ENCODE measurements at places on chromosomes 2 and 18.

DNA sequence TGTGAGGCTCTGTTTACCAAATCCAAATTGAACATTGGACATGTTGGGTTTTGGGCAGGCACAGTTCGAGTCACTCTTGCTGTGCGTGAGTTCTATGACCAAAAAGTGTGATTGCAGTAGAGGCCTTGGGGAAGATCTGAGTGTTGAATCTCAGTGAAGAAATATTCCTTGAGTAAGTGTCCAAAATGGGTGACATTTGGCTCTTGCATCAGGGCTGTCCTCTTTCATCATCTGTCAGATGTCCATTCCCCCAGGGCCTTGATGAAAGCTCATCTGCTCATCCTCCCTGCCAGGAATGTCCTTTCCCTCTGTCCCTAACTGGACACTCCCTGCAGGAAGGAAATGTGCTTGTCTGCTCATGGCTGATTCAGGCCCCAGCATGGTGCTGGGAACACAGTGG lies 6.4 kb upstream of the SFTPB start:
- no peak for DNase-seq

DNA sequence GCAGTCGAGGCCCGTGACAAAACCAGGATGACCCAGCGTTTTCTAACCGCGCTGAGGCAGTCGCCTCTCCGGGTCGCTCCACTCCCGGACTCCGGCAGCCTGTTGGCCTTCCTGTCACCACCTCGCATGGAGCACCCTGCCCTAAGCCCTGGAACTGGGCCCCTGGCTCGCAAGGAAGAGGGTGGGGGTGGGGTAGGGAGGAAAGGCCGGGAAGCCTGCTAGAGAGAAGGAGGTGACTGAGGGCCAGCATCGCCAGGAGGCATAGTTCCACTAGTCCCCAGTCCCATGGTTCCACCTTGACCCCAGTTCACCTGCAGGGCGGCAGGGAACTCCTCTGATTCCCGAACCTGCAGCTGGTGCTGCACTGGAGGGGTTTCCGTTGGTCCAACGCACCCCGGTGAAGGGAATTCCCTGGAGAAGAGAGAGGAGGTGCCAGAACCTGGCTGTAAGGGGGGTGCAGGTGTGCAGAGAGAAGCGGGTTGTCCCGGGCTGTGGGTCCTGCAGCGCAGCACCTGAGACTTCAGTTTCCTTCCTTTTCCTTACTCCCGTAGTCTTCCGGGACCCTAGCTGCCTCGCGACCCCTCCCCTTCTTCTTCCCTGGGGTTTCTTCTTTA lies 11.8 kb upstream of the EN1 start:
- no peak for DNase-seq

DNA sequence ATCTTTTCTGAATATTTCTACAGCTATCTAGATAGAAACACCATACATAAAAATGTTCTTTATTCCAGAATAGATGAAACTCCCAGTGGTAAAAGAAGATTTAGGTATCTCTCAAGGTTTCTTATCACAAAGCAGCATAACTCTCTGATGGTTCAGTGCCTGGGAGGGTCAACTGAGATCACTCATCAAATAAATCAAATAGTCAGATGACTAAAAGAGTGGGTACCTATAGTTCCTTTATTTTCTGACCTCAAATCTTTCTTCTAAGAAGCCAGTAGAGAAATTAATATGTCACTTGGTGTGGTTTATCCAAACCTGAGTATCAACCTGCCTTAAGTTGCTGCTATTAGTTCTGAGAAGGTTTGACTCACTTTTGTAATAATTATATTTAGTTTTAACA lies 120.9 kb downstream of the TMEFF2 start:
- DNase-seq = no peak

GRCh38 chr2:222751238-222751637 lies 79.8 kb downstream of the MOGAT1 start:
- DNase-seq = no peak

GRCh38 chr2:133768256-133768655 lies 200.0 kb upstream of the NCKAP5 start:
- no peak for DNase-seq

DNA sequence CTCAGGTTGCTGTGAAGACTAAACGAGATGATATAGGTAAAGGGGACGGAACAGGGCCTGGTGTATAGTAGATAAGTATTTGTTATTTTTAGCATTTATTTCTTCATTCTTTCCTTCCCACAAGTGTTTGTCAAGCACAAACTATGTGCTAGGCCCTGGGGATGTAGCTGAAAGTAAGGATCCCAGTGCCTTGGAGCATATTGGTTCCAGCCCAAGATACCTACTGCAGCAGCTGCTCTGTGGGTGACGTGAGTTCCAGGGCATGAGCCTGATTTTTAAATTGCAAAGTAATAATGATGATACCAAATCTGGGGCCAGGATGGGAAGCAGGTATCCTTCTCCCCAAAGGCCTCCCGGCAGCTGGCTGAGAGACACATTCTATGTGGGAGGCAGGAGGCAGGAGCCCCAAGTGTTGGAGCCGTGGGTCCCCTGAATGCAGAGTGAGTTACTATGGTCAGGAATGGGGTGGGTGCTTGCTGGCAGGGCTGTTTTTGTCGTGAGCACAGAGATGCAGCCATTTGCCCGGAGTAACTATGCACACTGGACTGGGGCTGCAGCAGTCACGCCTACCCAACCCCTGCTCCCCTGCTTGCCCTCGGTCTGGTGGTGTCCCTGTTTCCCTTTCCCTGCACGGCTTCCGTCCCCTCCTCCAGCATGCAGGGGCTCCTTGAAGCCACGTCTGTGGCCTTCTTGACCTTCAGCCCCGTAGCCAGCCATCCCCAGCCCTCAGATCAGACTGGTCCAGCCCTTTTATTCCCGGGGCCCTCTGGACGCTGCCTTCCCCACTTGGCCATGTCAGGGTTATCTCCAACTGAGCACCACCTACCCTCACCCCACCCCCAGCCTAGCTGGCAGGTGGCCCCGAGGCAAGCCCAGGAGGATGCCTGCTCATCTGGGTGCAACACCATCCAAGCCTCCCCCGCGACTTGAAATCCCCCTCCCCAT lies 52.4 kb downstream of the INHBB start:
- DNase-seq = no peak

DNA sequence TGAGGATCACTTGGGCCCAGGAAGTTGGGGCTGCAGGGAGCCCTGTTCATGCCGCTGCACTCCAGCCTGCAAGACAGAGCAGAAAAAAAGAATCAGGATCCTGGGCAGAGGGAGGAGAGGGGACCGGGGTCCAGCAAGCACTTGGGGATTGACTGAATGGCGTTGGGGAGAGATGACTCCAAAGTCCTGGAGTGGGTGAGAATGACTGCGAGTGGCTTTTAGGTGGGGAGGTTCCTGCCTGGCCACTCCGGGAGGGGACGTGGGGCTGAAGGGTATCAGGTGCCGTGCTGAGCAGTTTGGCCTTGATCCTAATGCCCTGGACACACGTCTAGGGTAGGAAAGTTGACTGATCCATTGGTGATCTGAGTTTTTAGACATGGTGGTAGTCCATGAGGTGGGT lies 3.5 kb upstream of the NFATC1 start:
- no peak for DNase-seq

DNA sequence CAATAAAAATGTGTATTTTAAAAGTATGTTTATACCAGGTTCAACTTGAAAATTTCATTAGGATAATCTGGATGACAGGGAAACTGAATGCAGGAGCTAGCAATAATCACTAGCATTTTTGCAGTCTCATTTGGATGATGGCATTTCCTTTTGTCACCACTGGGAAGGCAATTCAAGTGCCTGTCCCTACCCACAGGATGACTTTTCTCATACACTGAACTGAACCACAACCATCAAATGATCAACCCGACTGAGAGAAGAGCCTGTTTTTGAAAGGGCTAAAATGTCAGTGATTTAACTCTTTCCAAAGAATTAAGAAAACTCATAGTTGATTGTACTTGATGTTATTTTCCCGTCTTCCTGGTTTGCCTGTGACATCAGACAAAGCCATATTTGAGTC lies 115.0 kb downstream of the FAM124B start:
- DNase-seq = no peak

DNA sequence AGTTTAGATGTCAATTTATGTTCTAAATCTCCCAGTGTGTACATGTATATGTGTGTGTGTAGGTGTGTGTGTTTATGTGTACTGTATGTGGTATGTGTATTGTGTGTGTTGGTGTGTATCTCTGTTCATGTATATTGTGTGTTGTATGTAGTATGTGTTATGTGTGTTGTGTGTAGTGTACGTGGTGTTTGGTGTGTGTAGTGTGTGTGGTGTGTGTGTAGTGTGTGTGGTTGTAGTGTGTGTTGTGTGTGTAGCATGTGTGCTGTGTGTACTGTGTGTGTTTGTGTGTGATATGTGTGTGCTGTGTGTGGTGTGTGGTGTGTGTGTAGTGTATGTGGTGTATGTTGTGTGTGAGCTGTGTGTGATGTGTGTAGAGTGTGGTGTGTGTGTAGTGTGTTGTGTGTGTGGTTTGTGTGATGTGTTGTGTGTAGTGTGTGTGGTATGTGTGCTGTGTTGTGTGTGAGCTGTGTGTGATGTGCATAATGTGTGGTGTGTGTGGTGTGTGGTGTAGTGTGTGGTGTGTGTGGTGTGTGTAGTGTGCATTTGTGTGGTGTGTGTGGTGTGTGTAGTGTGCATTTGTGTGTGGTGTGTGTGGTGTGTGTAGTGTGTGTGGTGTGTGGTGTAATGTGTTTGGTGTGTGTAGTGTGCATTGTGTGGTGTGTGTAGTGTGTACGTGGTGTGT lies 5.2 kb upstream of the RTP5 start:
- DNase-seq = no peak

DNA sequence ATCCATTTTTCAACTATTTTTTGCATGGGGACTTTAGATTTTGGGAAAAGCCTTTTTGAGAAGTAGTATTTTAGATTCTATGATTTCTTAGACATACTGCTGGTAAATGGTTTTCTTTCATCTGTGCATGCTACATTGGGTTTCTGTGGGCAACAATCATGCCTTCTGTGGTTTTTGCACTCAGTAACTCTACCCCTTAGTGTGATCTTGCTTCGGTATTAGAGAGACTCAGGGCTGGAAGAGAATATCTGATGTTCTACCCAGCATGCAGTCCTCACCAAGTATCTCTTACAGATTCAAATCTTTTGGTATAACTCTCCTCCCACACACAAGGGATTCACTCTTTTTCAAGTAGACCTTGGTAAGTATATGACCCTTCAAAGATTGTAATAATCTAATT lies 183.0 kb downstream of the PMAIP1 start:
- DNase-seq = no peak

DNA sequence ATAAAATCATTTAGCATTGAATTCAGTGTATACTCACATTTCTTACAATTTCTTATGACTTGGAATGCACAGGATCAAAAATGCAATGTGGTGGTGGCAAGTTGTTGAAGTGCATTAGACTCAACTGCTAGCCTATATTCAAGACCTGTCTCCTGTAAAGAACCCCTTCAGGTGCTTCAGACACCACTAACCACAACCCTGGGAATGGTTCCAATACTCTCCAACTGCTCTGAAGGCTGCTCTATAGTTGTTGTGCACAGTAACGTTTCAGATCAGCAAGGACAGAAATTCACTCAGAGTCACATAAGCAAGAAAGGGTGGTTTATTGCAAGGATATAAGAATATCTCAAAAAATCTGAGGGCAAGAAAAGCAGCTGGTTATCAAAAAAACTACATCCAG lies 6.5 kb downstream of the GKN1 start:
- no peak for DNase-seq

- DNase-seq = no peak
These were observed 13.9 kb downstream of the DYSF start for GRCh38 chr2:71467180-71467815.

- DNase-seq = peak; percentile 2
These were observed 1012.4 kb upstream of the CRIM1 start for GRCh38 chr2:35343135-35343534.

- DNase-seq = no peak
These were observed 109.8 kb upstream of the SEC11C start for GRCh38 chr18:59029663-59030429.

GRCh38 chr2:167334146-167334742 lies 446.0 kb downstream of the XIRP2 start:
- no peak for DNase-seq

DNA sequence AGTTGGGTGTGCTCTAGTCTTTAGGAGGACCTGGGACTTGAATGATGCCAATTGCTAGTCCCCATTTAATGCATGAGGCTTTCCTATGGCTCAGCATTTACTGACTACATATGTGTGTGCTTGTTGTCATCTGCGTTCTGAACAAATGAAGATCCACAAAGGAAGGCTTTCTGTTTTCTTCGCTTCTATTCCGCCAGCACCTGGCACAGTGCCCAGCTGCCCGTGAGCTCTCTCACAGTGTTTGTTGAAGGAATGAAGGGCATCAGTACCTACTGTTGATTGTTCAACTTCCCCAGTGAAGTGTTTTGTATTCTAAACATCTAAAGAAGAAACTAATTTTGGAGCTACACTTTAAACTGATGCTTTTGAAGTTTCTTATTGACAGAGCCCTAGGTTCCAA lies 122.4 kb upstream of the LINC00305 start:
- DNase-seq = no peak

GRCh38 chr18:55794288-55795052 lies 206.5 kb upstream of the TCF4 start:
- no peak for DNase-seq
